Stimulated activated CD8-positive, alpha-beta memory T cell treated with anti-CD3 and anti-CD28 coated beads, Interleukin-7, amount 100 ng/mL, for 48 hours (primary cell): ENCODE measurements at places on chromosomes 3 and 15.

- DNase-seq, result no peak
Measured at GRCh38 chr3:138888560-138888959, 53.8 kb upstream of the PIK3CB start.

DNA sequence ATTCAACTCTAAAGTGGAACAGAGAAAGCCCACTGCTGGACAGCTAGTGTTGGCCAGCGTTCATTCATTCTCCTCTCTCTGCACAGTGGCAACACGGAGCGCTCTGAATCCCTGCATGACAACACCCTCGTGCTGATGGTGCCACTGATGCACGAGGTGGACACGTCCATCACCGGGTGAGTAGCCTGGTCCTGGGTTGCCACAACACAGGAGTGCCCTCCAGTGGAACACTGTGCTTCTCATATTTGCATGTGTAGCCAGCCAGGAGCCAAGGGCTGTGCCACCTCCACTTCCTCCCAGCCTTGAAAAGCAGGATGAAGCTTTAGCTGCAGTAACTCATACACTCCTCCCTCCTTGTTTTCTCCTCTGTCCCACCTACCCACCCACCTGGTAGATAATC, 120.0 kb upstream of the CTDSPL start:
- DNase-seq, result no peak

GRCh38 chr15:78355177-78355576, 15.0 kb downstream of the CRABP1 start:
- DNase-seq, result no peak

GRCh38 chr15:70219966-70220365, 122.2 kb upstream of the TLE3 start:
- no peak for DNase-seq

GRCh38 chr3:172082269-172082668, 42.9 kb downstream of the FNDC3B start:
- no peak for DNase-seq

GRCh38 chr3:114758831-114759699, 388.0 kb downstream of the ZBTB20 start:
- DNase-seq, result no peak

DNA sequence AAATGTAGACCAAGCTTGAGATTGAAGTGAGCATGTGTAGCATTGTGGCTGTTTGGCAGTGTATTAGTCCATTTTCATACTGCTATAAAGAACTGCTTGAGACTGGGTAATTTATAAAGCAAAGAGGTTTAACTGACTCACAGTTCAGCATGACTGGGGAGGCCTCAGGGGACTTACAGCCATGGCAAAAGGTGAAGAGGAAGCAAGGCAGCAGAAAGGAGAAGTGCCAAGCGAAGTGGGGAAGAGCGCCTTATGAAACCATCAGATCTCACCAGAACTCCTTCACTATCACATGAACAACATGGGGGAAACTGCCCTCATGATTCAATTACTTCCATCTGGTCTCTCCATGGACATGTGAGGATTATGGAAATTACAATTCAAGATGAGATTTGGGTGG, 8.6 kb upstream of the CERS3 start:
- no peak for DNase-seq

GRCh38 chr15:59691194-59691805, 2.2 kb upstream of the BNIP2 start:
- DNase-seq, result no peak

GRCh38 chr15:48898032-48898431, 20.1 kb downstream of the EID1 start:
- no peak for DNase-seq

DNA sequence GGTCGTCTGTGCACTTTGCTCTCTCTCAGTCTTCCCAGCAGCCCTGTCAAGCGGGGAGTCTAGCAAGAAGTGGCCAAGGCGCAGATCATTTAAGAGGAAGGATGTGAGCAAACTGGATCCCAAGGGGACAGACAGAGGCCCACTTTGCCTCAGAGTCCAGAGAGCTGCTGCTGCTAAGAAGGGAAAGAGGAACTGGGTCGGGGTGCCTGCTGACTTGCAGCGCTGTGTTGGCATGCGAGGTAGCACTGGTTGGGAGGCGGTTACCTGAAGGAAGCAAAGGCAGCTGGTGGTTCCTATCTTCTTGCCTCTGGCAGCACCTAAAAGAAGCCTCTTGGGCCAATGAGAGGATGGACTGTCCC, 28.1 kb downstream of the SMAD3 start:
- DNase-seq, result no peak

GRCh38 chr3:24185738-24186384, 240.8 kb downstream of the NR1D2 start:
- DNase-seq, result no peak

DNA sequence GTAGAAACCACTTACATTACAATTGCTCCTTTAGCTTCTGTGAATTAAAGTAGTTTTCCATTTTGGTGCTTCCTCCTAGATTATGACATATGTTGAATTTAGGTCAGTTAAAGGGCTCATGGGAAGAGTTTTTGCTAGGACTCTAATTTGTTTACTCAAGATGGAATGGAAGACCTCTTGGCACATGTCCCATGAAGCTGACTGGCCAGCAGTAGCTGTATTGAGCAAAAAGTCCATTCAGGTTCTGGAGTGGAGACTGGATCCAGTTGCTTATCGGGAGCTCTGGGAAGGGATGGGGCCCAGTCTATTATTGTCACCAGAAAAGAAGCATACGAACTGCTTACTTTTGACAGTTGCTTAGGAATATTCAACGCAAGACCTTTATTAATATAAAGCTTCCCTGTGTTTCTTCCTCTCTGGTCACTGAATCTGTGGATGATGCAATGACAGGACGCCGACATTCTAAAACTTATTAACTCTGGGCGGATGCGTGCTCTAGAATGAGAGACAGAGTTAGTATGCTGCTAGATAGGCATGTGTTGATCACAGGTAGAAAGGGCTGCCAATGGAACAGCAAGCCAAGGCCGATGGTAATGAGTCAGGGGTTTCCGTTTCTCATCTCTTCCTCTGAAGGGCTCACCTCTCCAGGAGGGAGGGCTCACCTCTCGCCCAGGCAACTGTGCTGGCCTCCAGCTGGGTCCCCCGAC, 155.8 kb downstream of the NR1D2 start:
- DNase-seq, result no peak

- DNase-seq, result no peak
Measured at GRCh38 chr3:173529062-173529711, 131.6 kb downstream of the NLGN1 start.

- no peak for DNase-seq
Measured at GRCh38 chr3:167346171-167346570, 33.9 kb downstream of the ZBBX start.

GRCh38 chr3:127157171-127157828, 35.6 kb upstream of the PRR23E start:
- no peak for DNase-seq

GRCh38 chr15:58453931-58454793, 22.4 kb downstream of the LIPC start:
- peak; percentile 75 for DNase-seq
